AML-193 (cell line): ENCODE measurements at places on chromosomes 5 and 9.
A peak's percentile ranks its signal among the peaks of the same experiment; 100 is the strongest.

- DNase-seq, result no peak
These were observed 65.3 kb downstream of the CFAP95 start for GRCh38 chr9:69885931-69886330.

DNA sequence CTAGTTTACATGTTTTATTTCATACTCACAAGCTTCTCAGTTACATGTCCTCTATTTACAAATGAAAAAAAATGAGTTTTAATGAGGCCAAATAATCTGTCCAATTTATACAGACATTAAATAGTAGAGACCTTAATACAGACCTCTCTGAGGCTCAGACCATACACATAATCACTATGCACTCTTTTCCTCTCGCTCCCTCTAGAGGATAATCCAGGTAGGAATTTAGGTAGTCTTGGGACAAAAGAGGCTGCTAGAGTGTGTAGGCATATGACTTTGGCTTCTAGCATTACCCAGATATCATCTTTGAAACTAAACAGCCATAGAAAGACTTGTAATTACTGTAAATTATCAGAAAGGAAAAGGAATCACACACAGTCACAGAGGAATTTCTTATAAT is 444.7 kb downstream of the HINT1 start:
- no peak for DNase-seq

DNA sequence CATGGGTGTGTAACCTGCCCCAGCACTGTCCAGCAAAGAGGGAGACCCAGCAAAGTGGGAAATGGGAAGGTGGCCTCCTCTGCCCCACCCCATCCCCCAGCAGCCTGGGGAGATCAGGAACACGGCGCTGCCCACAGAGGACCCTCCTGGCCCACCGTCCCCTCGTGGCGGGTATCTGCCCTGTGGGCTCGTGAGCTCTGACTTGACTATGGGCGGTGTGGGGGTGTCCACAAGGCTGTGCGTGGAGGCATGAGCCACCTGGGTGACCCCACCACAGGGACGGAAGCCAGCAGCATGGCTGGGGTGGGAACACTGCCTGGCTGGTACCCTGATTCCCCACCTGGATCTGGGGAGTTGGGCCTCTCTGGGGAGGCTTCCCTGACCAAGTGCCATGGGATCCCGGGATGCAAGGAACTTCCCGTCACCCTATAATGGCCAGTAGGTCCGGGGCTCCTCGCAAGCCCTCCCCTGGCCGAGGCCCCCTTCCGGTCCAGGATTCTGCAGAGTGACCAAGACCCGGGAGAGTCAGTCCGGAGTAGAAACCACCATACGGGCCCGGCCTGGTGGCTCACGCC is 29.3 kb upstream of the SLC6A19 start:
- DNase-seq, result no peak

DNA sequence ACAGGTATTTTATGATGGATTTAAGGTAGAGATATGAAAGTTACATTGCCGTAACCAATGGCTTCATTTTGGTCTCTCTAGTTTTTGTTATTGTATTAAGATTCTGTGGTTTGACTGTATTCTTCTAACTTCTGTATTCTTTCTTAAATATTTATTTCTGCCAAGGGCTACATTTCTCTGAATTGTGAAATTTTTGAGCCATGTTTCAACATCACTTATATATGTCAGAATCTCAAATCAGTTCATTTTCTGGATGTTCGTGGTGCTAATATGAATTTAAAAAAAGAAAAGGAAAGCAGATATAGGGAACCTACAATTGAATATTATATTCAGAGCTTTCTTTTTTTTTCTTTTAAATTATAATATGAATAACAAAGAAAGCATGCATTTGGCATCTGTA is 142.7 kb downstream of the ANXA1 start:
- DNase-seq, result no peak

- peak; percentile 55 for DNase-seq
These were observed 7.6 kb downstream of the IFNB1 start for GRCh38 chr9:21070171-21070571.
